Right cardiac atrium (tissue), 5 donors: ENCODE measurements at places on chromosomes 7 and 10.
A peak's percentile ranks its signal among the peaks of the same experiment; 100 is the strongest.

DNA sequence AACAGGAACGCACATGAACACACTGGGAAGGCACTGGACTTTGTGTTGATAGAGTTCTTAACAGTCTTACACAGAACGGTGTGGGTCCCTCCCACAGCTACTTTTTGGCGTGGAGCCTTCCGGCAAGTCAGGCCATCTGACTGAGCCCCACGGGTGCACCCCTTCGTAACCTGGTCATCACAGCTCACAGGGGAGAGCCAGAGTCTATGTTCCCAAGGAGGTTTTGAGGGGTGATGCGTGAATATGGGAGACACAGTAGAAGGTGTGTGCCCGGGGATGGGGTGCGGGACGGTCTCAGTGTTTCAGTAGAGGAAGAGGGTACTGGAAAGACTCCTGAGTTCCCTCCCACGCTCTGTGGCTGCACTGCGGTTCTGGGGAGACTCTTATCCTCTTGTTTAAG is 291.7 kb downstream of the DNAJB6 start:
- DNase-seq, result no peak

GRCh38 chr10:62475551-62475950 is 101.4 kb downstream of the ZNF365 start:
- DNase-seq, result no peak

DNA sequence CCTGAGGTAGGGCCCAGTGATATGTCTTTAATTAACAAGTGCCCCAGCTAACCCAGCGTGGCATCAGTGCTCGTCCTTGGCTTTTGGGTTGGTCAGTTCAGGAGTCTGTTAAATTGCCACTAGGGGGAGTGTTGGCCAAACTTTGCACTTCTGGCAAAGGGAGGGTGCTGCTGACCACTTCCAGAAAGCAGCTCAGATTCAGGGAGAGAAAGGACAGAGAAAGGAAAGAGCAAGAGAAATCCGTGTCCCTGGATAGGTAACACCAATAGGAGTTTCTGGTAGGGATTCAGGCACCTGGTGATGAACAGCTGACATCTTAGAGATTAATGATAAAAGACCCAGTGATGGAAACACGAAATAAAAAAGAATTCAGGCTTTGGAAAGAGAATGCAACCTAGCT is 243.1 kb upstream of the AOAH start:
- peak; percentile 70 for DNase-seq

DNA sequence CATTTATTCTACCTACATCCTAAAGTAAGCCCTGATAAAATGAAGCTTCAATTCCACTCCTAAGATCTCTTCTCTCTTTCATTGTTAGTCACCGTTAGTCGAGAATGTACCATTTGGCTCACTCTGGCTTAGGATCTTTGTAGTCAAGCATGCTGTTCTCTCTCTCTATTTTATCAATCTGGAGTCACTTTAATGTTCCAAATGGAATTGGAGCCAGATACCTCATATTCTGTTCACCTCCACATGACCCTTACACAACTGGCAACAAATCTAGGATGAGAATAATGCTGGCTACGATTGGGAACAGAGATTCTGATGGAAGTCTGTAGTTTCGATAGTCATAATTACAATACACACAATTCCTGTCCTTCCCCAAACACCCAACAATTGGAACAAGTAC is 213.7 kb downstream of the TWIST1 start:
- DNase-seq, result no peak

- DNase-seq, result no peak
These were observed 207.8 kb downstream of the TAX1BP1 start for GRCh38 chr7:27947586-27948278.

DNA sequence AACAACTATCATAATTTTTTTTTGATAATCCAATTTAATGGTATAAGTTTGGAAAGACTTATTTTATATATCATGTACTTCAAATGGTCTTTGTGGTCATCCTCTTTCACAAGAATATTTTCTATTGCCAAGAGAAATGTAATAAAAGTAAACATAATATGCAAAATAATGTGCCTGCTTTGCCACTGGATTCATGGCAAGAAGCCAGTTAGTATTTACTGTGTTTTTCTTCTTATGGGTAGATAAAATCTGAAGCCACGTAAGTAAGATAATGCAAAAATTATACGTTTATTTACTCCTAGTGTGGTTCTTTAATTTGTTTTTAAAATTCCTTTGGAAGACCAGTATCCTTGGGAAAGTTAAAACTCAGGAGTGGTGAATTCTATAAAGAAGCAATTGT is 258.5 kb downstream of the ARL4A start:
- no peak for DNase-seq

DNA sequence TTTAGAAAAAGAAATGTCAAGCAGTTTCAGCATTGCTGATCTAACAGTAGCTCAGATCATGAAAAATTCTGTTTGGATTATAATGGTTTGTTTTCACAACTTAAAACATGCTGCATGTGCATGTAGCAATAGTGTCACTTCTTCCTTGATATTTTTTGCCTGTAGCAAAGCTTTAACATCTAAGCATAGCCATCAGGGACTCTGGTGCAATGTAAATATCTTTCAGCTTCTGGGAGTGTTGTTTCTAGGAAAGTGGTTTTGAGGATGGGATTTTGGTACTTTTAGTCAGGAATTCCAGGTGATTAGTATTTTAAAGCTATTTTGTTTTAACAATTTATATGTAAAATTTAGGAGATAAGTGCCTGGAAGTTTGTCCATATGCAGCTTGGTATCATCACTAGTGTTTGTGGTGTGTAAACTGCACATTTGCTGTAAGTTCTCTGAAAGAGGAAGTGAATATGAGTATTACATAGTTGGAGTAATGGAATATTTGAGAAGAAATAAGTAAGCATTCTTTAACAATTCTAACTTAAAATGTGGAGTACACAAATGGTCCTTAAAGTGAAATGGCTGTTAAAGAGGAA is 1.9 kb downstream of the RSBN1L start:
- DNase-seq, result no peak

GRCh38 chr7:15515252-15515651 is 46.6 kb downstream of the AGMO start:
- no peak for DNase-seq

DNA sequence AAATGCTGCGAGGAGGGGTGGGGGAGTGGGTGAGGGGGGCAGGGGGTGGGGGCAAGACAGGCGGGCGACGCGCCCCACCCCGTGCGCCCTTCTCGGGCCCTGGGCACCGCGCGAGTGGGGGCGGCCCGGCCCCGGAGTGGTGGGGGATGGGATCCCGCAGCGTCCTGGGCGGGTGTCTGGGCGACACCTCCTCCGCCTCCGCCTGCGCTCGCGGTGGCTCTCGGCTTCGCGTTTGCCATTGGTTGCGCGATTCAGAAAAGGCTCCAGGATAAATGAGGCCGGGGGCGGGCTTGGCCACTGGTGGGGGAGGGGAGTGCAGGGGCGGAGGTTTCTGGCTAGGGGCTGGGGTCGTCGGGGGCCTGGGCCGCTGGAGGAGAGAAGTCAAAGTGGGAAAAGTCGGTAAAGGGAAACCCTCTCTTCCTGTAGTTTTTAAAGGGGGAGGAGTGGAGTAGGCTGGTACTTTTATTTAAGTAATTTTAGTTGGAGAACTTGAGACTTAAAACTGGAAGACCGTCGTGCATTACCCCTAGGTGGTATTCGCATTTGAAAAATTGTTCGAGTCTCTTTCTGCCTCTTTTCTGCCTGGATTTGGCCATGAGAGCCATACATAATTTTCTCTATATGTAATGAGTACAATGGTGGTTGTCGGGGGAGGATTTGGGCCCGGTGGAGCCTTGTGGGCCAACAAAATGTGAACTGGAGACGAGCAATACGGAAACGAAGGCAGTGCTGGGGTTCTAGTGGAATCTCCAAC is 992 bp upstream of the IGF2BP3 start:
- DNase-seq, result no peak

- no peak for DNase-seq
These were observed 57.0 kb downstream of the ICA1 start for GRCh38 chr7:8205031-8205387.

DNA sequence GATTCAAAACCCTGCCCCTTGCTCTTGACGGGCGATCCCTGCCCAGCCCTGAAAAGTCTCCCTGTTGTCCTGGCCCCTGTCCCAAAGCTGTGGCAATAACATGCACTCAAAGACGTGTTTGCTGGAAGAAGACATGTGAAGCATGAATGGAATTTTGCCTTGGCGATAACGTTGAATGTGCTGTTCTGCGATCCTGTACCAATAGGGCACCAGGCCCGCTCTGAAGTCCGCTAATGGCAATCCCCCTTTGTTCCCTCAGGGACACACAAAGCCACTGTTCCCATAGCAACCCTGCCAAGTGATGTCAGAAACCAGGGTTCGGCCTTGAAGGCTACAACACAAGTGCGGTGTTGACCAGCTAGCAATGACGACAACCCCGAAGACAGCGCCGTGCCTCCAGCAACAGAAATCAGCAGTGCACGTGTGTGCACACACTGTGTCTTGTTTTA is 284.6 kb downstream of the KLF6 start:
- peak; percentile 86 for DNase-seq

GRCh38 chr10:688312-689120 is 952 bp downstream of the DIP2C start:
- peak; percentile 74 for DNase-seq

DNA sequence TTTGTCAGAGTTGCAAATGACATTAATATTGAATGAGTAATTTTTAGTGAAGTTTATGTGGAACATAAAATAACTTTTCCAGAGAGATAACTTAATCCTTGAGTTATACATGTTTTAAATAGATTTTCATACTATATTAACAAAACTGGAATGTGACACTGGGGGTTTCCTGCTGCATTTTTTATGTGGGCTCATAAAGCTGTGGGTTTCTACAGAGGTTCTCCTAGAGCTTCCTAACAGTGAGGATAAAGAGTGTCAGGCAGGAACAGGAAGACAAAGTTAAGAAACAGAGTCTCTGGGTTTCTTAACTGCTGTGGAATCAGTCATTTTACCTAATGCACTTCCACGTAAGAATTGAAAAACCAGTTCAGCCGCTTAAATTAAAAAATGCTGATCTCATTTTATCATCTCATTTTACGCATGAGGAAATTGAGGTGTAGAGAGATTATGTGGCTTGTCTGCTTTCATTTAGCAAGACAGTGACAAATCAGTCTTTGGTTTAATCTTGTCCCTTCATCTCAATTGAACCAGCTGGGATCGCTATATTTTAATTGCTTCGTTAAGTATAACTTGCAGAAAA is 5.0 kb downstream of the CD36 start:
- no peak for DNase-seq

- peak; percentile 53 for DNase-seq
These were observed 580.1 kb downstream of the GRID1 start for GRCh38 chr10:85786401-85786899.

- no peak for DNase-seq
These were observed 44.7 kb upstream of the SMNDC1 start for GRCh38 chr10:110349386-110349785.

DNA sequence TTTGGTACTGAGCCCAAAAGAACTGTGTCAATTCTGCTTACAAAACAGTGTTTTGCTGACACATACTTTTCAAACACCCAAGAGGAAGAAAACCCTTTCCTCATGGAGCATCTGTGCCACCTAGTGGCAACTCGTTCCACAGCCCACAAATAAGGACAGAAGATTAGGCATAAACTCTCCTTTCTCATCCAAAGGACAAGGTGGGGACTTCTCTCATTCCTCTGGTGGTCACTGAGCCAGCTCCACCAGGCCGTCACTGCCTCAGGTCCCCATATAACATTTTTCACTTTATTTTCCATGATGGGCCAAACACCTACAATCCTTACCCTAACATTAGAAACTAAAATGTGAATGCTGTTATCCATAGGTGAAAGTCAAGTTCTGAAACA is 76.9 kb downstream of the RNF216 start:
- peak; percentile 68 for DNase-seq

GRCh38 chr10:98349508-98349922 is 65.5 kb downstream of the PYROXD2 start:
- peak; percentile 53 for DNase-seq

DNA sequence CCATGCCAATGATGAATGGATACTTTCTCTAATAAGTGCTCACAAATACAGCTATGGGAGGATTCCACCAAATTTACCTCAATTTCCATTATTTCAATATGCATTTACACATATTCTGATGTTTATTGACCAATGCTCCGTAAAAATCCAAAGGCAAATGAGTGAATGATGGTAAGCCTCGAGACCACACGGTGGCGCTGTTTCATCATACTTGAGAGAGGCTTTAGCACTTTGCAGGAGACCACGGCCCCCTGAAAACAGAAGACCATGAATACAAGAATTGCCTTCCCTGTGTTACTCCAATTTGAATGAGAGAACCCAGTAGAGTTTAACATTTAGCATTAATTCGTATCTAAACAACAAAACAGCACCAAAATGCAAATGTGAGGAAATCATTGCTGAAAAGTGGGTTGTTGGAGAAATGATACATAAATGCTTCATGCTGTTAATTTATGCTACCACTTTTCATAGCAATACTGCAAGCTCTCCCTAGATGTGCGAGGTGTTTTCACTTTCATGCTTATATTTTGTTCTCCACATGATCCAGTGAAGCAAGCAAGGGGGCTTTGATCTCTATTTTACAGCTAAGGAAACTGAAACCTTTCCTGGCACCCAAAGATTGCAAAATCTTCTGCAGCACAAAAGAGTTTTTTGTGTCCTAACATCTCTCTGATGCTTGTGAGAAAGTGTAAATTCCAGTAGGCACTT is 35.4 kb downstream of the TRIL start:
- DNase-seq, result peak; percentile 72

GRCh38 chr7:95304990-95305389 is 19.3 kb downstream of the PON1 start:
- no peak for DNase-seq

DNA sequence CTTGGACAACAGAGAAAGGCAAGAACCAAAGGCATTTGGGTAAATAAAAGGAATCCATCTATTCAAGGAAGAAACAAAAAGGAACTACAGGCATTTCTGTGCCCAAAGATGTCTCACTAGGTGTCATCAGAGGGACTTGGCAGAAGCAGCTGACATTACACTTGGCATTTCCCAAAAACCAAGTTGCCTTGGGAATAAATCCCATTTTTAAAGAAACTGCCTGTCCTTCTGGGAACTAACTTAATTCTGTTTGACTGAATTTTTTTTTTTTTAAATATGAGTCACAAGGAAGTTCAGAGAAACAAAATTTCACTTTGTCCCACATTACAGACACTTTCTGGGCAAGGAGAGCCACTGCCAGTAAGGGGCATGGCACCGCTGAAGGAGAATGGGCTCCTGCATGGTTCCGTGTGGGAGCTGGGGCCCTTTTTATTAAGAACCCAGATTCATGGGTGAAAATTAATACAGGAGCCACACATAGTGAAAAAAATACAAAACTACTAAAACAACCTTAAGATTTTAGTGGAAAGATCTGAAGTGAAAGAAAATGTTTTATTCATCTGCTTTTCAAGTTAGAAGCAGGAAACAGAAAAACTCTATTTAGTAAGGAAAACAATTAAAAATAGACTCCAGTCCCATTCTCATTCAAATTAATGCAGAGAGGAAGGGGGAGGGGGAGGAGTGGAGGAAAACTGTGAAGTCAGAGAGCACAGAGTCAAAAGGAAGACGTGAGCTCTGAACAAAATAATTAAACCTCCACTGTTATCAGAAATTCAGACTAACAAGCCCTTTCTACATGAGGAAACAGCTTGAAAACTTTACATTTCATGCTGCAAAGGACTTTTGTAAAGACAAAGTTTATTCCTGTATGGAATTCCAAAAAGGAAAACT is 118.4 kb upstream of the PDLIM1 start:
- no peak for DNase-seq
